ENCODE measurements at places on chromosomes 5 and 9.

- no peak for DNase-seq
These were observed 553.0 kb downstream of the CSNK1G3 start for GRCh38 chr5:124064956-124065355.

DNA sequence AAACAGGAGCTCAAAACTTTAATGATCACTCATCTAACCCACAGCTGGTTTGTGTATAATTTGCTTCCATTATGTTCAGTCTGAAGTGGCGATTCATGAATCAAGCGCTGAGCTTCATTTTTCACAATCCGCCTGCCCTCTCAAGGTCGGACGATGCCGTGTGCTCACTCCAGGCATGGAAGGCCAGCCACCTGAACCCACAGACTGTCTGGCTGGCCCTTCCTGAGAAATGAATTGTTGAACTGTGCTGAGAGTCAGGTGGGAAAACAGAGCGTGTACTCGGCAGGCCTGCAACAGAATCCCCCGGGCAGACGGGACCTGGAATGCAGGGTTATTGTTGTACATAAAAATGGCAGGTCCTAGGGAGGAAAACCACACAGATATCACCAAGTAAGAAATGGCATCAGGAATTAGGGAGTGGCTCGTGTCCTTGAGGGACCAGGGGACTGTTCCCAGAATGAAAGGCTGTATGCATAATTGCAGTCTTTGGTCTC, 375.7 kb downstream of the IRX2 start:
- DNase-seq = no peak

DNA sequence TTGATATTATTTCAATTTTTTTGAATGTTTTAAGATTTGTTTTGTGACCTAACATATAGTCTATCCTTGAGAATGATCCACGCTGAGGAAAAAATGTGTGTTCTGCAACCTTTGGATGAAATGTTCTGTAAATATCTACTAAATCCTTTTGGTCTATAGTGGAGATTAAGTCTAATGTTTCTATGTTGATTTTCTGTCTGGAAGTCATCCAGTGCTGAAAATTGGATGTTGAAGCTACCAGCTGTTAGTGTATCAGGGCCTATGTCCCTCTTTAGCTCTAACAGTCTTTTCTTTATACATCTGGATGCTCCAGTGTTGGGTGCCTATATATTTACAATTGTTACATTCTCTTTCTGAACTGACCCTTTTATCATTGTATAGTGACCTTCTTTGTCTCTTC, 422.3 kb downstream of the TMEM232 start:
- no peak for DNase-seq

DNA sequence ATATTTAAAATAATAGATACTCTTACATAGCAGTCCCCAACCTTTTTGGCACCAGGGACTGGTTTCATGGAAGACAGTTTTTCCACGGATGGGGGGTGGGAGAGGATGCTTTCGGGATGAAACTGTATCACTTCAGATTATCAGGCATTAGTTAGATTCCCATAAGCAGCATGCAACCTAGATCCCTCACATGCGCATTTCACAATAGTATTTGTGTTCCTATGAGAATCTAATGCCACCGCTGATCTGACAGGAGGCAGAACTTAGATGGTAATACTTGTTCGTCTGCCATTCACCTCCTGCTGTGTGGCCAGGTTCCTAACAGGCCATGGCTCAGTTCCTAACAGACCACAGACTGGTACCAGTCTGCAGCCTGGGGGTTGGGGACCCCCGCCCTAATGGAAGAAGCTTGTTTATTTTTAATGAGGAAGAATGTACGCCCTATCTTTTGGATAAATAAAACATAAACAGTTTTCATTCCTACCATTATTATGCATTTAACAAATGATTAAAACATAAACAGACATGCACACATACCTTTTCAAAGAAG, 187.7 kb downstream of the ZSWIM6 start:
- DNase-seq = no peak

- no peak for DNase-seq
These were observed 1326.8 kb downstream of the PTPRD start for GRCh38 chr9:9286001-9286400.

DNA sequence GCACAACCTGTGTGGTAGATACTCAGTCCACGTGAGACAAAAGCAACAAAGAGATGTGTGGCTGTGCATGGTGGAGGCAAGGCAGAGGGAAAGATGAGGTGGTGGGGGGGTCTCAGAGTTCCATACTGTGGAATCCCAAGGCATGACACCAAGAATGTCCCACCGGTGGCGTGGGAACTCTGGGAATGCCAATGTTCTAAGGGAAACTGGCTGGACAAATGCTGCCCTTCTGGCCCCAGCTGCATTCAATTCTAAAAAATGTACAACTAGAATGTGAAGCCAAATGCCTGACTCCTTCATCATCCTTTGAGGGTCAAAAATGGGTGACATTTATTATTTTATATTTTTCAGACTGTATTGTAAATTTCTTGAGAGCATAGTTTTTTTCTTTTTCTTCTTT, 58.2 kb upstream of the EQTN start:
- no peak for DNase-seq

DNA sequence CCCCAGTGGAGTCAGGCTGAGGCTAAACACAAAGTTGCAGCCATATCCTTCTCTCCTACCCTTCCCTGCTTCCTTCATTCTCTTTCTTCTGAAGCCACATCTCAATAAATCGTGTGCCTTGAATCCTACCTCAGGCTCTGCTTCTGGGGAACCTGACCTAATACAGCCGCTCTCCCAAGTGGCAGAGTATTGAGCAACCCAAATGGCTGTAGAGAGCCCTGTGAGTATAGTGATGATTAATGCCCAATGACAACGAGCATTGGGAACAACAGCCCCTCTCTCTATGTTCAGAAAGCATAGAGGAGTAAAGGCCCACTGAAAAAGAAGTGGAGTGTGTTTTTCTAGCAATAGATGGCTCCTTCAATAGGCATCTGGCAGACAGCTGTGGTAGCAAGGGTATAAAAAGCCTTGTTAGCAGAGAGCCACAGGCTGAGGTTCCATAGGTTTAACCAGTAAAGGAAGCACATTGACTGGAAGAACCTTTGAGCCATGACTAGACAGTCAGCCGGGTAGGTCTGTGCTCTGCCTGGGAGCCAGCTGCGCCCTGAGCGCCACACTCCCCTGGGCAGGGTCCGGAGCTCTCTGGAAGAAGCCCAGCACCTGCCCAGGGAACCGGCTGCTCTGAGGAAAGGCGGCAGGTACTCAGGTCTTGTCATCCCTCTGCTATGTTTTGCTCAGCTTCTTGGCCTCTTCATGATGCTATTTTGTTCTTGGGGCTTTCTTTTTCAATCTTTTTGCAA, 22.6 kb upstream of the HSPA9 start:
- no peak for DNase-seq

DNA sequence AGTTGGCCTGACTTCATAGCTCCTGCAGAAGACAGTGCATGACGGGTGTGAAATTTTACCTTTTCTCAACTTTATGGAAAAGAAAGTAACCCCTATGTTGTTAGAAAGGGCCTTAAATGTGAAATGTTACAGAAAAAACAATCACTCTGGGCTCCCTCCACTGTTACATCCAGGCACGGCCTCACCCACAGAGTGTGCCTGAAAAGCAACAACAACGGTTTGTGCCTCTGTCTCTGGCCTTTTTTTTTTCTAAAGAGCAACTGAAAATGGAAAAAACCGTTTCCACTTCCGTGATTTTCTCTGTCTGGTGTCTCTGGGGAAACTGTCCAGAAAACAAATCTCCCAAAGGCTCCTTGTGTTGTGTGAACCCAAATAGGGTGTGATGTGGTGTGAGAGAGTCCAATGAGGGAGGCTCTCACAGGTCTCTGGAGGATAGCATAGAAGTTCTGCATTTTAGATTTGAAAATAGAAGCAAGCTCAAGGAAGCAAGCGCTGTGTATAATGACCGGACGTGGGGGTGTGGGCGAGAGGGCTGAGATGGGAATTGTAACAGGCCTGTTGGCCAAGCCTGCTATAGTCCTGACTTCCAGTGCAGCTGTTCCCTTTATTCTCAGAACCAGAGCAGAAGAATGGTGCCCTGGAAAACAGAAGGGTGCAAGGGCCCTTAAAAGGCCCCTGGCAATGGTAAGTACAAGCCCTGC, 221.8 kb upstream of the TUT7 start:
- no peak for DNase-seq

- no peak for DNase-seq
These were observed 14.4 kb upstream of the HRCT1 start for GRCh38 chr9:35891646-35892045.

DNA sequence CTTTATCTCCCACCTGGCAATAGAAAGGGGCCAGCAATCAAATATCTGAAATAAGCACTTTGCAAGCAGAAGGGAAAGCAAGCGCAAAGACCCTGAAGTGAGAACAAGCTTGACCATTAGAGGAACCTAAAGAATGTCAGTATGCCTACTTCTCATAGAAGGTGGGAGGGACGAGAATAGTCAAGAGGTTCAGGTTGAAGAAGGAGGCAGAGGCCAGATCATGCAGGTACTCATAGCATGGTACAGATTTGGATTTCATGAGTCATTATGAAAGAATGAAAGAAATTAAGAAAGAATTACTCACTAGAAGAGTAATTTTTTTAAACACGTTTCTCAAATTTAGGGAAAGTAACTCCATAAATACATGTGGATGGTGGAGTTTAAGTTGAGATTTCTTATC, 33.7 kb downstream of the MCTP1 start:
- DNase-seq = no peak

DNA sequence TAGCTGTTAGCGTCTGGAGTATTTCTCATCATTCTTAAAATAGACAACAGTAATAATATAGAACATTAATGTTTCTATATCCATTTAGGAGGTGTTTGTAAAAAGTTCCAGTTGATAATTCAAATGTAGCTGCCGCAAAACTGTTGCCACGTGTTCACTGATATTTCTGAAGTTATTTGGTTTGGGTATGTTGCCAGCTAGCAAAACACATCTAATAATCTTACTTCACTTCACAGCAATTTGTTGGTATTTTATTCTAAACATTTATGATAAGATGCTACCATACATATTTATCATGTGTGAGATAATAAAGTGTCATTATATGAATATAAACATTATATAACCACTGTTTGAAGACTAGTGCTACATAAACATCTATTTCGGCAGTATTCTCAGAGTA, 101.6 kb downstream of the CDH12 start:
- no peak for DNase-seq

DNA sequence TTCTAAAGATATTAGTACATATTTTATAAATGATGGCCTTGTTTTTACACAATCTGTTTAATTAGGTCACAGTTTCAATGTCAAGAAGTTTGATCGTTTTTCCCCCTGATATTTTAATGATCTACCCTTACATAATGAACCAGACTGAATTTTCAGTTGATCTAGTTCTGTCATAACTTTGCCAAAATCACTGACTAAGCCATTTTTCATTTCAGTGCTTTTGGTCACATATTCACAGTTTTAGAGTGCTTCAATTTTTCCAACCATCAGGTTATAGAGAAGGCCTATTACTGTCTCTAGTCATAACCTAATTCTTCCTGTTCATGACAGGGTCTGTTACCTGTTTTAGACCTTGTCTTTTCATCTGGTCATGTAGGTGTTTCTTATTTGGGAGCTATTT, 577.9 kb upstream of the PTPRD start:
- no peak for DNase-seq

- DNase-seq = no peak
These were observed at the start of gene CERCAM for GRCh38 chr9:128420651-128421481. CERCAM (plus strand) TSS chr9:128420857; CDS start chr9:128420878, 21 bp downstream.

GRCh38 chr5:97046270-97046982, 96.0 kb downstream of the LIX1 start:
- DNase-seq = no peak

DNA sequence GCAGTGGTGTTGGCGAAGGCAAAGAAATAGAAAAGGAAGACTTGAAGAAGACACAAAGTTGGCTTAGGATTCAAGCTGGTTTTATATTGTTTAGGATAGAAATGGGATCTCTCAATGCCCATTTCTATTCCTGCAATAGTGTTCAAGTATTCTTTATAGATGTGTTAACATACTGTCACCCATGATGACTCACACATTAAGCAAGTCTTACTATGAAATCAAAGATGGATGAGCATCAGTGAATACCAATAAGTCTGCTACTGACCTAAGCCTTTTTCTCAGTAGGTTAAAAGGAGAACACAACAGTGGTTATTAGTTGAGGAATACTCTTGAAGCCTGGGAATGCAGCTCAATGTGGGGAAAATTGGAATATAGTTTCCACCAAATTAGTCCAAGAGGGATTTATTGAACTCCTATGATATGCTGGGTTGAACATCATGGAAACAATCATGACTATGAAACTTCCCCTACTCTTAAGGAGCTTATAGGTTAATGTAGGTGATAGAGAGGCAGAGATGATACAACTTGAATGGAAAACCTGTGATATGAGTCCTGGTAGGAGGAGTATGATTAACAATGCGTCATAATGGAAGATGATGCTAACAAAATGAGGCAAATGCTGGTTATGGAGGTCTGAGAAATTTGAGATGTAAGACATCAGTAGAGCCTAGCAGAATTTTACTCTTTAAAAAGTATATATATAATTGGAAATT, 417.1 kb upstream of the DAP start:
- DNase-seq = no peak

All from GM12878 (cell line).